Stimulated activated CD4-positive, alpha-beta T cell treated with anti-CD3 and anti-CD28 coated beads, Interleukin-1b, Interleukin-23, amount 100 ng/mL, for 4 hours (primary cell): ENCODE measurements at places on chromosomes 7 and 10.

GRCh38 chr7:85634951-85635350 lies 448.1 kb upstream of the SEMA3D start:
- no peak for DNase-seq

- no peak for DNase-seq
These were observed 8.8 kb downstream of the CCSER2 start for GRCh38 chr10:84337199-84337598.

- DNase-seq = no peak
These were observed 967.2 kb downstream of the XPNPEP1 start for GRCh38 chr10:108956149-108956548.

GRCh38 chr10:53699231-53699630 lies 926.6 kb upstream of the MBL2 start:
- no peak for DNase-seq

- DNase-seq = no peak
These were observed 183.1 kb upstream of the PRSS58 start for GRCh38 chr7:142440906-142441411.

GRCh38 chr7:67731704-67732103 lies 735.1 kb downstream of the TYW1 start:
- DNase-seq = no peak

- no peak for DNase-seq
These were observed 30.9 kb upstream of the STEAP4 start for GRCh38 chr7:88337572-88337971.

DNA sequence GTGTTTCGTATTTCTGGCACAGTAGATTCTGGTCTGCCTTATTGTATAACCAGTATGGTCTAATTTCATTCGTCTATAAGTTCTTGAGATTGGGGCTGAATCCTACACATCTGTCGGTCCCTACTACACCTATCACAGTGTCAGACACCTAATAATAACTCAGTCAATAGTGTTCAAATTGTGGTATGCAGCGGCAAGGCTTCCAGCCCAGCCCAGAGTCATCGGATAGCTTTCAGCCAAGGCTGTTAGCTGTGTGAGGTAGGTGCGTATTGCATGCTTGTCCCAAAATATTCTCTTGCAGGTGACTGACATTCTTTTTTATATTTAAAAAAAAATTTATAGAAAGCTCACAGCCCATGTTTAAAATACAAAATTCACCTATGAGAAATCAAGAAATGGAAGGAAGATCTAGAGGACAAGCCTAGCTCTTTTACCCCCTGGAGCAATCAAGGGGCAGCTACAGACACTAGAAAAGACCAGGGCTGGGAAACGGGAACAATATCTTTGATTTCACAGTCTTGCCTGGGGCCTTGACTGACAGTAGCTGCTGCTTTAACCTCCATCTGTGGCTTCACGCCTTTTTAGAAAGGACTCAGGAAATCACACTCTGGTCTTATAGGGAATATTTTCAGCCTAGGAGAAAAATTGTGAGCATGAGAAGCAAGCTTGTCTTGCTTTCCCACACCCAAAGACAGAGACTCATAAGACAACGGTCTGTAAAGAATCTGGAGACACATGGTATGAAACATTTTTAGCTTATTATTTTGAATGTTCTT lies 9.5 kb upstream of the ASB4 start:
- DNase-seq = no peak

GRCh38 chr7:151769188-151769821 lies 107.6 kb downstream of the PRKAG2 start:
- no peak for DNase-seq

GRCh38 chr7:152859781-152860191 lies 100.2 kb downstream of the ACTR3B start:
- DNase-seq = no peak

DNA sequence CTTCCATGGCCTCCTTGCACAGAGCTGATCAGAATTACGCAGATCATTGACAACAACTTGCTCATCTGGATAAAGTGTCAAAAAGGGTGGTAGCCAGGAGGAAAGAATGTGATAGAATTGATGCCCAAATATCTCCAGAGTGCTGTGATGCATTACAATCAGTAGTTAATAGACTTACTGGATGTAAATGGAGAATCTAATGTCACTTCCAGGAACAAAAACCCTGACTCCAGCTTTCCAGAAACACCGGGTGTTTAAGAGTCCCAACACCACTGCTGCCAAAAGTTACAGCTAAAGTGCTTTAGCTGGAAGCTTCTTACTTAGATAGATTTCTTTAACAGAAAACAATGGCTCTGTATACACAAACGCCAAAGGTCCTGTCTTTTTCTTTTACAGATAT lies 25.7 kb upstream of the OSBPL3 start:
- DNase-seq = no peak

DNA sequence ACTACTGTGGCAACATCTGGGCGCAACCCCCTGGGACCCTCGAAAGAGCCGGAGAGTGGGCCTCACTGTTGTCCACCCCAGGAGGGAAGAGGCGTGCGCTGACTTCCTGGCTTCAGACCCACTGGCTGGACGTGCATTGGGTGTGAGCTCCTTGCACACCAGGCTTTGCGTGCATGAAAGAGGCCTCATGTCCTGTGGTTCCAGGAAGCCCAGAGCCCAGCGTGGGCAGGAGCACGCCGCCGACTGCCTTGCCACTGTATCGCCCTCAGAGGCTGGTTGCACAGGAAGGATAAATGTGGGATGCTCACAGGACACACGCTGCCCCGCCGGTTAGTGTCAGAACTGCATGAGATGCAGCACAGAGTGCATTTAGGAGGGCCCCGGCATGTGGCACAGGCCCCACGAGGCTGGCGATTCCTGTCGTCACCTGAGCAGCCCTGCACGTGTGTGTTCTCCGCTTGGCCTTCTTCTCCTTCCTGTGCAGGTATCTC lies 8.5 kb upstream of the JAKMIP3 start:
- DNase-seq = no peak

GRCh38 chr7:115476671-115477181 lies 553.8 kb downstream of the TFEC start:
- no peak for DNase-seq

GRCh38 chr7:9557853-9558252 lies 1124.4 kb downstream of the NXPH1 start:
- DNase-seq = no peak

DNA sequence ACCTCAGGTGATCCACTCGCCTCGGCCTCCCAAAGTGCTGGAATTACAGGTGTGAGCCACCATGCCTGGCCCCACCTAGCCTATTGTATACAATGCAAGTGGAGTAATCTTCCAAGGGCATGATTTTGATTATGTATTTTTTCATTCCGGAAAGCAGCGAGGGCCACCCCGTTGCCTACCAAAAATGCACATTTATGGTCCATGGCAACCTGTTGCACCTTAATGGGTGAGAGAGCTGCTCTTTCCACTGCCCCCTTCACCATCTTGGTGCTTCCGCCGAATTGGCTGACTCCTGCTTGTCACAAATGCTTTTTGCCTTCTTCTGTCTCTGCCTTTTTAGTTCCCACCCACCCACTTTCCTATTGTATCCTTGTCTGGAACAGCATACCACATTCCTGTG lies 699.5 kb downstream of the LRMDA start:
- DNase-seq = no peak

DNA sequence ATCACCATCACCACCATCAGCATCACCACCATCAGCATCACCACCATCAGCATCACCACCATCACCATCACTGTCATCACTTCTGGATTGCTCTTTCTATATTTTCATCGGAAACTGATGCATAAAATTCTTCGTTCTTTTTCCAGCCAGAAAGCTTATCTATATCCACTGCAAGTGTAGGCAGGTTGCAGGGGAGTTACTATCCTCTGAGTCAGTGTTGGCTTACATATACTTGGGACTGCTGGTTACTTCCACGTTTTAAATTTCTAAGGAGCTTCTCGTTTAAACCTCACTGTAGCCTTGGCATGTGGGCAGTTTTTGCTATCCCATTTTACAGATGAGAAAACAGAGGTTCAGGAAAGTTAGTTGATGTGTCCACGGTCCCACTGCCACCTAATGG lies 66.1 kb downstream of the FOXL3 start:
- DNase-seq = no peak

- DNase-seq = no peak
These were observed 16.2 kb downstream of the ZNF425 start for GRCh38 chr7:149109969-149110368.

DNA sequence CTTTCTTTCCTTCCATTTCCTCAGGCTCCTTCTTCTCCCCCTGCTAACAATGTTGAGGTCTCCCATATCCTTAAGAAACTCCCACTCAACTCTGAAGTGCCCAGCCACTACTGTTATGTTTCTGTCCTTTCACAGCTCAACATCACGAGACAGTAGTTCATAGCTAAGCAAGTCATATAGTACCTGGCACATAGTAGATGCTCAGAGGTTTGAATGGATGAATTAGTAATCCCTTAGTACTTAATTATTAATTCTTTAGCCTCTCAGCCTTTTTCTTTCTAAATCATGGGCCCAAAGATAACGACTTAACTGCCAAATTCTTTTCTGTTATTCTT lies 22.6 kb downstream of the CSGALNACT2 start:
- DNase-seq = no peak

DNA sequence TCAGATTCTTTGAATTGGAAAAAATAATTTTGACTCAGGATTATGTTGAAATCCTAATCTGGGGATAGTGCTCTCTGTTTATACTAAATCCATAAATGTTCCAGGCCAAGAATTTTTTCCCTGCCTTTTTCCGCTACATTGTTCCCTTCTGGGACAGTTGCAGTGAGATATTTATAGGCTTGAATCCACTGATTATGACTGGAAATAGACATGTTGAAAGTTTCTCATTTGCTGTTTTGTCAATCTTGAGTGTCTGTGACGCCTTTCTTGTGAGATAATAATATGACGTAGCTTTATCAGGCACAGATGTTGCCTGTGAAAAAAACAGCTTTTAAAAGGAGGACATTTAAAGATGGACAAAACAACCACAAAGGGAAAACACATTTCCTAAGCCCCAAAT lies 155.9 kb downstream of the ARID5B start:
- no peak for DNase-seq

DNA sequence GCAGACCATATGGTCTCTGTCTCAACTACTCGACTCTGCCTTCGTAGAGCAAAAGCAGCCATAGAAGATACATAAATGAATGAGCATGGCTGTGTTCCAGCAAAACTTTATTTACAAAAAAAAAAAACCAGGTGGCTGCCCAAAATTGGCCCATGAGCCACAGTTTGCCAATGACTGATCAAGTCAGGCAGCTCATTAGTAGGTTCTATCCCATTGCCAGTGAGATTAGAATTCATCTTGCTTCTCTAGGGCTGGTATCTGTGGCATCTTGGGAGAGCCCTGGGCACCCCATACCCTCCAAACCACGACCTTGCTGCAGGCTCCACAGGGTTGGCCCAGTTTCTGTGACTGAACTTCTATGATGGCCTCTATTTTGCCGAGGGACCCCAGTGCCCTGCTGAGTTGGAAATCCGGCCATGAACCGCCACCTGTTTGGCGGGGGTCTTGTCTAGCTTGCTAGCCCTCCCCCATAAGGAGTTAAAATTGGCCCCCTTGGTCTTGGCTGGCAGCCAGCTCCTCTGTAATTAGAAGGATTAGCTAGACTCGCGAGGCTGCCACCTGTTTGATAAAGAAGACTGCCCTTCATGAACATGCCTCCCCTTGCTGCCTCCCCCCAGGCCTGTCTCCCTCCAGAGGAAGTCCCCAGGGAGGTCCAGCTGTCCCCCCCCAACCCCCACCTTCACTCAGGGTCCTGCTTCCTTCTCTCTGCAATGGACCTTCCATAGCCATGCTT lies 83.9 kb downstream of the CHN2 start:
- DNase-seq = no peak

- no peak for DNase-seq
These were observed 68.0 kb upstream of the MTPN start for GRCh38 chr7:136045181-136045580.

DNA sequence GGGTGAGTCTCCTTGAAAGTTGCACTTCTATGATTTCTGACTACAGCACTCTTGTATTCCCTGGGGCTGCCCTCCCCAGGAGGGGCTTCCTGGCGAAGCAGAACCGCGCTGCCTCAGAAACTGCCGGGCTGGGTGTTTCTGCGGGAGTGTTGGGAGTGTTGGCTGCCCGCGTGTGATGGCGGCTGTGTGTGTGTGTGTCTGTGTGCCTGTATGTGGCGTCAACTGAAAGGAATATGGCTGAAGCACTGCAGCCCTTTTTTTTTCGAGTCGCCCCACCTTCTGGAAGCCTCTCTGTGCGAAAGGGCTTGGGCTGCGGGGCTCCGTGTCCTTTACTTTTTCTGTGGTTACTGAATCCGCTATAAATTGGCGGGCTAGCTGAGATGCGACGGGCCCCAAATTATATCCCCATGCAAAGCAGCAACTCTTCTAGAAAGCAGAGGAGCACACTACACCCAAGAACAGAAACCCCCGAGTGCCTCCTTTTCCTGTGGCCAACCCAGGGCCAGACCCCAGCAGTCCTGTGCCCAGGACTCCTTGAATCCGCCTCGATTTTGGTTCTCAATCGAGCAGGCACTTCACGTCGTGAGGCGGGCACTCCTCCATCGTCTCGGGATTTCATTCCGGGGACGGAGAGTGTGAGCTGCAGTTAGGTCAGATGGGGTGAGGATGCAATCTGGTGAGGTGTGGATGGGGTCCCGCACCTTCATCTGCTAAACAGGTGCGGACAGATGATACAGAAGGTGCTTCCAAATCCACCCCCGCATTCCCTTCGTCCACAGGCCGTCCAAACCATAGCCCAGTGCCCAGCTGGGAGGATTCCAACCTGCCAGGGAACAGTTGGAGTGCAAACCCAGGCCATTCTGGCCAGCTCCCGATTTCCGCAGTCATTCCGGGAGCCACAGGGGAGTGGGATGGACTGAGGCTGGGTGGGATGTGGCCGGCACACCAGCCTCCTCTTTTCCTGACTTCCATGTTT lies 22.5 kb upstream of the ZNF273 start:
- no peak for DNase-seq

DNA sequence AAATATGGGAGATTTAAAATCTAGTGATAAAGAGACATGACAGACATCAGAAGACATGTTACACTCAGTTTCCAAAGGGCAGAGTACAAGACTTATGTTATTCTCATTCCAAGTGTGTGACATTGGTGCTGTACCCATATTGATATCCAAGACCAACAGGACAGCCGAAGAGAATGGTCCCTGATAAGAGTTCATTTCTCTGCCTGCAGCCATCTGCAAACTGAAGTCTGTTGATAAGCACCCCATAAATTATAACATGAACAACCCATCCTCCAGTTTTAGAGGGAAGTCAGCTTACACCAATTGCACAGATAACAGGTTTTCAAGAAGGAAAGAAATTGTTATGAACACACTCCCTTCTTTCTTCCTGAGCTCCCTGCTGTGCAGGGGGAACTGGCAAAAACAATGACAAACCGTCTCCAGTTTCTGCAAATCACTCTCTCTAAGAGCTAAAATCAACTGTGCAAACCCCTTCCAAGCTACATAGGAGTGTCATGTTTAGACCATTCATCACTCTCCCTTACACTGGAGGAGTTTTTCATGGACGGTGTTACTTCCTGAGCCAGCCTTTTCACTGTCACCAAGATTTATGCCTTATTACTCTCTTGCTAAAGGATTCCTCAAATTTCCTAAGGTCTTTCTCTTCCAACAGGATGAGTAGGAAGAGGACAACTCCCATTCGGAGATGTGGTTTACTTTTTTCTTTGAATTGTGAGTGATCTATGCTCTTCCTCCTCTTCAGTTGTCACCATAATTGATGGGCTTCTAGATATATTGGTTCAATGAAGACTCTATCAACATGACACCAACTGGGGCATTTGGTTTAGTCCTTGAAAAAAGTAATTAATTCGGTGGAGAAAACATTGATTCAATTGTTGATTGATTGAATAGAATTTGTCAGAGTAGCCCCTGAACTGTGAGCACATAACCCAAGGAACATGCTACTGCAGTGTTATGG lies 80.3 kb upstream of the FAM171A1 start:
- no peak for DNase-seq
